ENCODE measurements at places on chromosomes 6 and 20.
A peak's percentile ranks its signal among the peaks of the same experiment; 100 is the strongest.

- no peak for DNase-seq
These were observed 5.1 kb upstream of the MBOAT1 start for GRCh38 chr6:20217324-20217855.

GRCh38 chr20:18443886-18444285, 22.9 kb downstream of the DZANK1 start:
- DNase-seq: peak; percentile 12

- no peak for DNase-seq
These were observed 11.1 kb upstream of the LSM14B start for GRCh38 chr20:62111148-62111547.

DNA sequence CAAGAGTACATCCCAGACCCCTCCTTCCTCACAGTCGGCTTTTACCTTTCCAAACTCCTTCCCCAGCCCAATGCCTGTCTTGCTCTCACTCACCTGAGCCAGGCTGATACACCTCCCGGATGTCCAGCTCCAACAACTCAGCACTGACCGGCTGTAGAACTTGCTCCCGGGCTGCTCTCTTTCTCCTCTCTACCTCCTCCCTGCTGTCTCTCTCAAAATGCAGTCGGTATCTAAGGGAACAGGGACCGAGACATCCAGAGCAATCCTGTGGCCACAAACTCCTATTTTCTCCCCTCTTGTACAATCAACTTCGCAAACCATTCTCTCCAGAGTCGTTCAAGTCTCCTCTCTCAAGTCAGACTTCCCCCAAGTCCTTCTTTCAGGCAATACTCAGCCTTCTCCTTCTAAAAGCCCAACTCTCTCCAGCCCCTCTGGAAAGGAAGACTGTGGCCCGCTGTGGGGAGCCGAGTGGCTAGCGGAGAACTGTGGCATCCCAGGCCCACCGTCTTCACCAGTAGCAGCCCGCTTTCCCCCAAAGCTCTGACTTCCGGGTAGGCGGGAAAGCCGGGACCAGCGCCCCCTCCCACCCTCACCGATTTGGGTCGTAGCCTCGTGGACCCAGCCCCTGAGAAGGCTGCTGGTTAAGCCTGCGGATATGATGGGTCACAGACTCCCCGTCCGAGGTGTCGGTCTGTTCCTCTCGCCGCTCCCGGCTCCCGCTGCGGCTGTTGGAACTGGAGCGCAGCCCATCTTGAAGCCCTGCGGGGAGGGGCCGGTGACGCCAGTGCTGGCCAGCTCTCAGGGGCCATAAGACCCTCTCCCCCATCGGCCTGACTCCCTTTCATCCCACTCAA, 1.1 kb downstream of the GNL1 start:
- DNase-seq: peak; percentile 37

DNA sequence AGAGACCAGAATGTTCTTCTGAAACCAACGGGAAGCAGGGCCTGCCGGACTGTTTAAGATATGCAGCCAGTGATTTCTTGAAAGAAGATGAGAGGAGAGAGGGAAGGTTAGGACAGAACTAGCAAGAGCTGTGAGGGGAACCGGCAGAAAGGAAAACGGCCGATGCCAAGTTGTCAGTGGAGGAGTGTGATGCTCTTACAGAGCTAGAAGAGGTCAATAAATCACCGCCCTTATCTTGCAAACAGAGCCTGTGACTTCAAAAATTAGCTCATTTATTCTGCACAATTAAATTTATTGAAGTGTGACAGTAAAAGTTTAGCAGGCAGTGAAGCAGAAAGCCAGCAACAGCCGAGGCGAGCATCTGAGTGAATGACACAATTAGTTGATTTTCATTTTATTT, 509.5 kb upstream of the ID4 start:
- DNase-seq: no peak

DNA sequence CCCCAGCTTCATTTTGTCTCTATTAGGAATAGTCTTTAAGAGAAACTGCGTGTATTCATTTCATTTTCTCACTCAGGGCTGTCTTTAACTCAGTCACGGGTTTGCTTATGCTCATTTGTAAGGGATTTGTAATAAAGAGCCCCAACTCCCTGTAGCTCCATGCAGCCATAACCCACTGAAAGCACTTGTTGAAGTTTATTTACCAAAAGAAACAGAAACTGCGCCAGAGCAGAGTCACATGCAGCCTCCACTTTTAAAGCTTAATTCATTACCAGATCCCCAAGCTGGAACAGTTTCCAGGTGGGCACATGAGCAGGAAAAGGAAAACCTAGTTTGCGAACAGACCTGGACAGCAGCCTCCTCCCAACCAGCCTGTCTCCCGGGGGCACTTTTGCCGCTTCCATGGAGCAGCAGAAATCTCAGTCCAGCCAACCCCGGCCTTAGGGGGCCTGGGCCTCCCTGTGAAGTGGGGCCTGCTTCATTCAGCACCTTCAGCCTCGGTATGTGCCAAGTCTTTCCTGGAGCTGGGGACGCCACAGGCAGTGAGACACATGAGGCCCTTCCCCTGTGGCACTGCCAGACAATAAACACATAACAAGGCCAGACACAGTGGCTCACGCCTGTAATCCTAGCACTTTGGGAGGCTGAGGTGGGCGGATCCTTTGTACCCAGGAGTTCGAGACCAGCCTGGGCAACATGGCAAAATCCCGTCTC, 4.5 kb downstream of the BCAS4 start:
- no peak for DNase-seq

GRCh38 chr6:74289884-74290283, 593.9 kb downstream of the CD109 start:
- peak; percentile 79 for DNase-seq
